ENCODE measurements at places on chromosomes 5 and 9.

DNA sequence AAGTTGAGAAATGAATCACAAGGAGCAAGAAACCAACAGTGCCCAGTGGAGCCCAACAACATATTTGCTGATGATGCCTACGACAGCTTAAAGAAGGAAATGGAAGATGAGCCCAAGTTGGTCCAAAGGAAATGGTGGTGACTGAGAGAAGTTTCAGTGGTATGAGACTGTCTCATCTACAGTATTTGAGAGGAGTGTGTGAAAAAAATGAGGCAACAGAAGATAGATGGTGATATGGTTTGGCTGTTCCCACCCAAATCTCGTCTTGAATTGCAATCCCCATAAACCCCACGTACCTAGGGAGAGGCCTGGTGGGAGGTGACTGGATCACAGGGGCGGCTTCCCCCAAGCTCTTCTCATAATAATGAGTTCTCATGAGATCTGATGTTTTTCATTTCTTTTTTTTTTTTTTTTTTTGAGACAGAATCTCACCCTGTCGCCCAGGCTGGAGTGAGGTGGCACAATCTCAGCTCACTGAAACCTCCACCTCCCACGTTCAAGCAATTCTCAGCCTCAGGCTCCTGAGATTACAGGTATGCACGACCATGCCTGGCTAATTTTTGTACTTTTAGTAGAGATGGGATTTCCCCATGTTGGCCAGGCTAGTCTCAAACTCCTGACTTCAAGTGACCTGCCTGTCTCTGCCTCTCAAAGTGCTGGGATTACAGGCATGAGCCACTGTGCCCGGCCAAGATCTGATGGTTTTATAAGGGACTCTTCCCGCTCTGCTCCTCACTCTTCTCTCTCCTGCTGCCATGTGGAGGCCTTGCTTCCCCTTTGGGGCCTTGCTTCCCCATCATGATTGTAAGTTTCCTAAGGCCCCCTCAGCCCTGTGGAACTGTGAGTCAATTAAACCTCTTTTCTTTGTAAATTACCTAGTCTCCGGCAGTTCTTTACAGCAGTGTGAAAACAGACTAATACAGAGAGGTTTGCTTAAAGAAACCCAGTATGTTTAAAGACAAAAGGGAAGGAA, 30.2 kb downstream of the EFCAB9 start:
- DNase-seq, result no peak

- no peak for DNase-seq
Measured at GRCh38 chr9:96067004-96067403, 191.5 kb downstream of the ERCC6L2 start.

GRCh38 chr5:154313360-154314017, 123.0 kb downstream of the GALNT10 start:
- DNase-seq, result no peak

DNA sequence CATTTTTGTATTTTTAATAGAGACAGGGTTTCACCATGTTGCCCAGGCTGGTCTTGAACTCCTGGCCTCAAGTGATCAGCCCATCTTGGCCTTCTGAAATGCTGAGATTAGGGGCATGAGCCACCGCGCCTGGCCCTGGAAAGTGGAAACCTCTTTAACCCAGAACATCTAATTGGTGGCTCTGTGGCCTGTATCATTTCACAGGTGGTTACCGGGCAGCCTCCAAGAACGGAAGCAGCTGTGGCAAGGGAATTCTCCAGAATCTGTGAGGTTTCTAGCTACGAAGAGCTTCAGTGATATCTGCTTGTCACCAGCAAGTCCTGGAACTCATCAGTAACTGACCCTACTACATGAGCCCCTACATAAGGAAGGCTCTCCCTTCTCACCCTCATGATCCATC, 194.9 kb downstream of the DCP2 start:
- no peak for DNase-seq

GRCh38 chr5:150535611-150536010, 27.7 kb downstream of the NDST1 start:
- DNase-seq, result no peak
